ENCODE measurements at places on chromosomes 16 and 17. TPM values are rescaled to one million over a fixed set of nuclear protein-coding genes. Genes with fewer than 3 reads are reported as not detected.

Gene OR2C1
- total RNA-seq, result not detected

Gene SPN
- not detected for total RNA-seq

Gene KRT16
- total RNA-seq, result not detected

Gene RPRML
- total RNA-seq, result not detected

Gene KCNJ2
- 0.62 TPM for total RNA-seq

Gene PERCC1
- not detected for total RNA-seq

Gene ST3GAL2
- total RNA-seq, result 18.3 TPM

Gene LPCAT2
- 11.9 TPM for total RNA-seq

Gene ADAMTS18
- not detected for total RNA-seq

Gene CSF3
- not detected for total RNA-seq

Gene SPIRE2
- total RNA-seq, result 2.3 TPM

Gene STAC2
- 0.24 TPM for total RNA-seq

Gene RNF222
- not detected for total RNA-seq

Gene ACBD4
- total RNA-seq, result 4.0 TPM

Gene CA7
- not detected for total RNA-seq

Gene ADAD2
- total RNA-seq, result not detected

Gene CCR7
- 0.19 TPM for total RNA-seq

Gene KRT31
- not detected for total RNA-seq

Gene CX3CL1
- 5.6 TPM for total RNA-seq

Gene SEPTIN1
- 0.50 TPM for total RNA-seq

Gene HOXB4
- 0.10 TPM for total RNA-seq

Gene MPV17L
- total RNA-seq, result 0.62 TPM
